ENCODE measurements at places on chromosomes 5 and 9. TPM values are rescaled to one million over a fixed set of nuclear protein-coding genes. Genes with fewer than 3 reads are reported as not detected.

Gene SLC36A3
- not detected for total RNA-seq

Gene FOXE1
- total RNA-seq: not detected

Gene TMCO6
- total RNA-seq: 41.9 TPM

Gene NAIF1
- total RNA-seq: 11.1 TPM

Gene NSA2
- 95.8 TPM for total RNA-seq

Gene PCDHB11
- total RNA-seq: not detected

Gene PCDHGB7
- 0.12 TPM for total RNA-seq

Gene OTP
- total RNA-seq: not detected

Gene ORM2
- not detected for total RNA-seq

Gene CSF1R
- total RNA-seq: not detected

Gene ALDOB
- not detected for total RNA-seq

Gene TNFSF15
- 1.5 TPM for total RNA-seq

- H3K27me3 ChIP-seq: peaks cover 19% of the 10 kb centered on the region
- H3K4me3 ChIP-seq: no peak overlapping the region
- H3K4me1 ChIP-seq: peaks cover 10% of the 10 kb centered on the region
- H3K36me3 ChIP-seq: no peaks in the 10 kb centered on the region
- no peak overlapping the region for H3K27ac ChIP-seq
- DNase-seq: no peak
Measured at GRCh38 chr9:88979021-88979420, 12.2 kb upstream of the S1PR3 start.

DNA sequence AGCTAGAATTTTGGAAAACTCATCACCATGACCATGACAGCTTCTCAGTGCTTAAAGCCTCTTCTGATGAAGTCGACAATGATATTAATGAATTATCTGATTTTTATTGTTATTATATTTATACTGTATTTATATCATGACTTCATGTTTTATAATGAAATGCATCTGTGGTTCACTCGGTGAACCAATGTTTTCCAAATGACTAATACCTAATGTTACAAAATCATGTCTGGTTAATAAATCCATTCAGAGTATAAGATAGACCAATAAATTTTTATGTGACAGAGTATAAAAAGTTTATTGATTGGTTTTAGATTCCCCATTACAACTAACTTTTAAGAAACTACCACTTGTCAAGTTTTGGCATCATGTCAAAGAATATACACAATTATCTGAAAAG lies 416.5 kb downstream of the MLLT3 start:
- H3K36me3 ChIP-seq: peaks cover 11% of the 10 kb centered on the region
- no peak overlapping the region for H3K27ac ChIP-seq
- peaks cover 49% of the 10 kb centered on the region for H3K4me1 ChIP-seq
- no peaks in the 10 kb centered on the region for H3K27me3 ChIP-seq
- H3K4me3 ChIP-seq: no peak overlapping the region
- peak; percentile 2 for DNase-seq

GRCh38 chr5:24026288-24026687 lies 518.9 kb downstream of the PRDM9 start:
- no peak for DNase-seq
- no peak overlapping the region for H3K4me3 ChIP-seq
- H3K4me1 ChIP-seq: no peaks in the 10 kb centered on the region

DNA sequence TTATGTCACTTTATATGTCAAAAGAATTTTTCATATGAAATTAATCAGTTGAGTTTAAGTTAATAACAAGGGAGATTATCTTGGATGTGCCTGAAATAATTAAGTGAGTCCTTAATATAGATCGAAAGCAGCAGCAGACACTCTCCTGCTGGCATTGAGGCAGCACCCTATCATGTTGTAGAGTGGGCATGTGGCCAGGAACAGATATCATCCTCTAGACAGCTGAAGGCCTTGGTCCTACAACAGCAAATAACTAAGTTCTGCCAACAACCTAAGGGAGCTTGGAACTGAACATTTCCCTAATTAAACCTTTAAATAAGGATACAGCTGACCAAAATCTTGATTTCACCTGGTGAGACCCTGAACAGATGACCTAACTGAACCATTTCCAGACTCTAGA lies 25.8 kb upstream of the UGT3A1 start:
- DNase-seq: no peak
- no peak overlapping the region for H3K27ac ChIP-seq

- DNase-seq: no peak
- H3K27ac ChIP-seq: no peak overlapping the region
- H3K36me3 ChIP-seq: no peaks in the 10 kb centered on the region
- no peaks in the 10 kb centered on the region for H3K27me3 ChIP-seq
- no peaks in the 10 kb centered on the region for H3K4me1 ChIP-seq
Measured at GRCh38 chr5:110034056-110034600, 344.4 kb downstream of the MAN2A1 start.

- H3K4me3 ChIP-seq: no peak overlapping the region
- no peak overlapping the region for H3K27ac ChIP-seq
- H3K27me3 ChIP-seq: peaks cover 4% of the 10 kb centered on the region
Measured at GRCh38 chr9:126692759-126693427, 79.2 kb downstream of the LMX1B start.

- DNase-seq: peak; percentile 92
- H3K27me3 ChIP-seq: no peaks in the 10 kb centered on the region
- H3K4me3 ChIP-seq: peak overlapping the region; percentile 54
- peaks cover 28% of the 10 kb centered on the region for H3K4me1 ChIP-seq
Measured at GRCh38 chr5:53069626-53070025, 39.9 kb downstream of the MOCS2 start.

GRCh38 chr5:137040641-137041340 lies 458.3 kb downstream of the SPOCK1 start:
- no peak overlapping the region for H3K27ac ChIP-seq
- peak; percentile 2 for DNase-seq
- H3K27me3 ChIP-seq: no peaks in the 10 kb centered on the region
- no peak overlapping the region for H3K4me3 ChIP-seq

- no peak for DNase-seq
- H3K4me3 ChIP-seq: no peak overlapping the region
- no peaks in the 10 kb centered on the region for H3K36me3 ChIP-seq
- H3K27me3 ChIP-seq: peaks cover 3% of the 10 kb centered on the region
- H3K4me1 ChIP-seq: no peaks in the 10 kb centered on the region
Measured at GRCh38 chr5:74373076-74373475, 267.5 kb downstream of the ENC1 start.

DNA sequence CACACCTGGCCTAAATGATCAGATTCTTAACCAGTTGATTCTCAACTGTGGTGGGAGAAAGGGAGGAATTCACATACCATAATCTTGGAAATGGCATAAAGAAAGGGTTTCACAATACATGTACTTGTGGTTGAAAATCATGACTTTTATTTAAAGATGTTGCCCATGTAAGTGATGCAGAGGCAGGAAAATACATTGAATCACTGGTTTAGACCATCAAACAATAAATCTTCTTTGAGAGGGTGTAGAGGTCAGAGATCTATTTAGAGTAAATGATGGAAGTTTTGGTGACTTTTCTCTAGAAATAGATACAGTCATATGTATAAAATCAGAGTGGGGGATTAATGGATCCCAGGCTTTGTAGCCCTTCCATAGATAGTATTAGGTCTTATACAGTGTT lies 15.4 kb downstream of the NDUFS4 start:
- H3K36me3 ChIP-seq: peaks cover 2% of the 10 kb centered on the region
- H3K4me1 ChIP-seq: peaks cover 3% of the 10 kb centered on the region
- DNase-seq: no peak
- no peak overlapping the region for H3K4me3 ChIP-seq

DNA sequence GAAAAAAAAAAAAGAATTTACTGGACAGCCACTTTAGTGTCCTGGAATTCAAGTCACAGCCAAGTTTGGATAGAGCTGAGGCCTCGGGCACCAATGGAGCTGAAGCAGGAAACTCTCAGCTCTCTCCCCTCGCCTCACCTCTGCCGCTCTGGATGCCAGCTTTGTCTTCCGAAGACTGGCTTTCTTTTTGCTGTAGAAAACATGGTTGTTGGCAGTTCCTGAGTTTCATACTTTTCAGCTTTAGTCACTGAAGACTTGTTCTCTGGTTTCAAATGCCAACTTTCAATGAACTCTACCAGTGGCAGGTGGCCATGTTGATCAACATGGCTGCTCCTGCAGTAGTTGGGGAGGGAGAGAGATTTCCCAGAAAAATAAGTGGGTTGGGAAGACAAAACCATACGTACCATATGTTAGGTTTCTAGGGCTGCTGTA lies 142.2 kb downstream of the SNX18 start:
- peaks cover 4% of the 10 kb centered on the region for H3K27me3 ChIP-seq
- no peak for DNase-seq
- no peaks in the 10 kb centered on the region for H3K36me3 ChIP-seq
- H3K4me1 ChIP-seq: peaks cover 5% of the 10 kb centered on the region
- no peak overlapping the region for H3K4me3 ChIP-seq

DNA sequence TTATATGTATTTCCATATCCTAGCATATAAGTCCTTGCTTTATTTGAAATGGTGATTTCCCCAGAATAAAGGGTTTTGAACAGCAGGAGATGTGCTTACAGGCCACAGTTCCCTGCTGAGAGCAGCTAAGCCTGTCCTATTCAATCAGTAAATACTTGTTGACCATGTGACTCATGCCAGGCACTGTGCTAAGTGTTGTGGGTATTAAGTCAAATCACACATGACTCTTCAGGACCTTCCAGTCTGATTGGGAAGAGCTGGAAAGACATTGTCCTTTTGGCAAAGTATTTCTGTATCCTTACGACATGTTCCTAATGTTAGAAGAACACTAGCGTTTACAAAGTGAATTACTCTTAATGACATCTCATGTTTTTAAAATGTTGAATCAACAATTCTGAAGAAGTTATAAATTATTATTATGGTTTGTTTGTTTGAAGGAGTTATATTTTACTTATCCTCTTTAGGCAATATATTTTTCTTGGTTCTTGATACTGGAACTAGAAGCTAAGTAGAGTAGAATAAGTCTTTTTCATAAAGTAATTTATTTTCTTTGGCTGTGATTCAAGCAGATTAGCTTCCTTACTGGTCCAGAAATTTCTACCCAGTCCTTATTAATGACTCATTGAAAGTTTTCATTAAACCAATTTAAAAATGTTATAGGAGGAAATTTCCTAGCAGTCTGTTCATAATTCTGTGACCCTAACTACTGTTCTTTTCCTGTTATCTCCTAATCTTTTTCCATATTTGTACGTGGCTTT lies 82.1 kb downstream of the GAPVD1 start:
- no peak for DNase-seq
- no peaks in the 10 kb centered on the region for H3K27me3 ChIP-seq
- H3K27ac ChIP-seq: no peak overlapping the region
- peaks cover 40% of the 10 kb centered on the region for H3K36me3 ChIP-seq
- H3K4me1 ChIP-seq: no peaks in the 10 kb centered on the region

- peaks cover 2% of the 10 kb centered on the region for H3K36me3 ChIP-seq
- no peak overlapping the region for H3K27ac ChIP-seq
- H3K27me3 ChIP-seq: no peaks in the 10 kb centered on the region
- H3K4me3 ChIP-seq: no peak overlapping the region
- H3K4me1 ChIP-seq: peaks cover 7% of the 10 kb centered on the region
- DNase-seq: no peak
Measured at GRCh38 chr9:94908583-94909249, 182.2 kb downstream of the AOPEP start.

- H3K4me1 ChIP-seq: no peaks in the 10 kb centered on the region
- peaks cover 10% of the 10 kb centered on the region for H3K27me3 ChIP-seq
- no peaks in the 10 kb centered on the region for H3K36me3 ChIP-seq
- DNase-seq: no peak
- no peak overlapping the region for H3K27ac ChIP-seq
Measured at GRCh38 chr9:110278080-110278707, 21.9 kb upstream of the TXN start.

DNA sequence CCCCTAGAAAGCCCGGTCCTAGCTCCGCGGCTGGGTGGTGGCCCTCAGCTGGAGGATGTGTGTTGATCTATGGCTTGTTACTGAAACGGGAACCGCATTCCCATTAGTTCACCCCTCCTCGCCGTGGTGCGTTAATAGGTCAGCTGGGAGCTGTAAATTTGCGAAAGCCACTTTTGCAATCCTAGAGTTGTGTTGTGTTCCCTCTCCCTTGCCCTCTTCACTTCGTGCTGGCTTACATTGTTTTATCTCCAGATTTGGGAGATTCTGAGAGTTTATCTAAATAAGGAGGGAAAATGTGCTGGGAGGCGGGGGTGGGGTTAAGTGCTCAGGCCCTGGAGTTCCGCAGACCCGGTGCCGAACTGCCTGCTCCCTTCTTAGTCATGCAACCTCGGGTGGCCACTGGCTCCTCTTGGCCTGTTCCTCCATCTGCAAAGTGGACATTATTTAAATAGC lies 62.8 kb downstream of the HMCN2 start:
- peaks cover 17% of the 10 kb centered on the region for H3K27me3 ChIP-seq
- H3K27ac ChIP-seq: no peak overlapping the region
- no peaks in the 10 kb centered on the region for H3K4me1 ChIP-seq

- no peak overlapping the region for H3K4me3 ChIP-seq
- no peak for DNase-seq
- H3K27me3 ChIP-seq: no peaks in the 10 kb centered on the region
- H3K4me1 ChIP-seq: no peaks in the 10 kb centered on the region
- no peaks in the 10 kb centered on the region for H3K36me3 ChIP-seq
Measured at GRCh38 chr5:11289208-11289607, 528.2 kb upstream of the DAP start.

DNA sequence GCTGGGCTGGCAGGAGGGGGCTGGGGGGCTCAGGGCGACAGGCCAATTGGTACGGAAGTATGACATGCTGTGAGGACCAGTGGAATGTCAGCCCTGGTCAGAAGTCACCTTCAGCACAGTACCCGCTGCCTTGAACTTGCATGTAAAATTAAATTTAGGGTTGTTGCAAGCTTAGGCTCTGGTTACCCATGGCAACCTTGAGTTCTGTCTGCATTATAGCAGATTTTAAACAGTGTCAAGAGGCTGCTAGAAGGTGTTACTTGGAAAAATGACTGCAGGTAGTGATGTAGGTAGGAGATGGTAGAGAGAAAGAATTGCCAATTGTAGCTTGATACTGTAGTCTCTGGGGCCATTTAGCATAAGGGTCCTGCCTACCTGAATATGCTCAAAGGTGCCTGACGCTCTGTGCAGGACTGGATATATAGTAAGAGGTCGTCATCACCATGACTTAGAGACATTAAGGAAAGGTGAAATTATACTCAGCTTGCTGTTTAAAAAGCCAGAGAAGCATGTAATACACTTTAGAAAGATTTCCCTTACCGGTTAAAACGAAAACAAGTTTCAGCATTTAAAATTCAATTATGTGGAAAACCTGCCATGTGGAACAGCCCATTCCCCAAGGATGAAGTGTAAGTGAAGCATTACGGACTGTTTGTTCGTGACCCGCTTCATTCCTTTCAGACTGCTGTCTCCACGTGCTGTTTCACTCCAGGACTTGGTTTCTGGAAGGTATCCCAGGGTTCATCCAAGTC lies 169.0 kb downstream of the PDZD2 start:
- no peaks in the 10 kb centered on the region for H3K36me3 ChIP-seq
- H3K27ac ChIP-seq: no peak overlapping the region
- H3K4me3 ChIP-seq: no peak overlapping the region
- H3K27me3 ChIP-seq: no peaks in the 10 kb centered on the region

DNA sequence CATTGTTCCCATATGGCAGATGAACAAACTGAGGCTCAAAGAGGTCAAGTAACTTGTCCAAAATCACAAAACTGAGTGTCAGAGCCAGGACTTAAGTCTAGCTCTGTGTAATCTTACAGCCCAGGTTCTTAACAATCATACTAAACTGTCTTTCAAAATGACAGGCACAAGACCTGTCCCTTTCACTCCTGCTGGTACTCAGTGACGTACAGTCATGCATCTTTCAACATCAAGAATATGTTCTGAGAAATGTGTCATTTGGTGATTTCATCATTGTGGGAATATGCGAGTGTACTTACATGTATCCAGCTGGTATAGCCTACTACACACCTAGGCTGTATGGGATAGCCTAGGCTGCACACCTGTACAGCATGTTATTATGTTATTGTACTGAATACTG lies 646.8 kb upstream of the WWC1 start:
- DNase-seq: no peak
- H3K36me3 ChIP-seq: no peaks in the 10 kb centered on the region
- no peak overlapping the region for H3K27ac ChIP-seq
- no peak overlapping the region for H3K4me3 ChIP-seq
- no peaks in the 10 kb centered on the region for H3K27me3 ChIP-seq
